Putamen (tissue), 1 donor: ENCODE measurements at places on chromosomes 16 and 17.

GRCh38 chr16:60684002-60684401 lies 1352.2 kb downstream of the CDH8 start:
- DNase-seq: no peak

DNA sequence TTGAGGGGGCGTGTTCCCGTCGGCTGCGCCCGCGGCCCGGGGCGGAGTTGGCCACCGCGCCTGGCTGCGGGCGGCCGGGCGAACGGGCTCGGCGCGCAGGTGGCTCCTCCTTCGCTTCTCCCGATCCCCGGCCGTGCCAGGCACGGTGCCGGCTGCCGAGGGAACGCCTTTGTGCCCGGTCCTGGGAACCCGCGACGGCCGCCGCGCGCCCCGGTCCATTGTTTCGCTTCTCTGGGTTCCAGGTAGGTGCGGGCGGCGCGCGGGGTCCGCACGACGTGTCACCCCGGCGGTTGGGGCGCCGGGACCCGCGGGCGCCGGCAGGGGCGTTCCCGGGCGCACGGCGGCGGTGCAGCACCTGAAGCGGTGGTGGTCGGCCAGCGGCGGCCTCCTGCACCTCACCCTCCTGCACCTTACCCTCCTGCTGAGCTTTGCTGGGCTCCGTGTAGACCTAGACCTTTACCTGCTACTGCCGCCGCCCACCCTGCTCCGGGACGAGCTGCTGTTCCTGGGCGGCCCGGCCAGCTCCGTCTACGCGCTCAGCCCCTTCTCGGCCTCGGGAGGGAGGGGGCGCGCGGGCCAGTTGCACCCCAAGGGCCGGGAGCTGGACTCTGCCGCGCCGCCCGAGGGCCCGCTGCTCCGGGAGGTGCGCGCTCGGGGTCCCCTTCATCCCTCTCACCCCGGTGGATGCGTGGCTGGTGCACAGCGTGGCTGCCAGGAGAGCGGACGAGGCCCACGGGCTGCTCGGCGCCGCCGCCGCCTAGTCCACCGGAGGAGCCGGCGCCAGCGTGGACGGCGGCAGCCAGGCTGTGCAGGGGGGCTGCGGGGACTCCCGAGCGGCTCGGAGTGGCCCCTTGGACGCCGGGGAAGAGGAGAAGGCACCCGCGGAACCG lies 99.9 kb downstream of the EFCAB13 start:
- DNase-seq: no peak

GRCh38 chr17:51097708-51098446 lies 22.8 kb downstream of the SPAG9 start:
- DNase-seq: no peak

- DNase-seq: peak; percentile 88
Measured at GRCh38 chr17:46044286-46044928, 45.4 kb downstream of the STH start.

DNA sequence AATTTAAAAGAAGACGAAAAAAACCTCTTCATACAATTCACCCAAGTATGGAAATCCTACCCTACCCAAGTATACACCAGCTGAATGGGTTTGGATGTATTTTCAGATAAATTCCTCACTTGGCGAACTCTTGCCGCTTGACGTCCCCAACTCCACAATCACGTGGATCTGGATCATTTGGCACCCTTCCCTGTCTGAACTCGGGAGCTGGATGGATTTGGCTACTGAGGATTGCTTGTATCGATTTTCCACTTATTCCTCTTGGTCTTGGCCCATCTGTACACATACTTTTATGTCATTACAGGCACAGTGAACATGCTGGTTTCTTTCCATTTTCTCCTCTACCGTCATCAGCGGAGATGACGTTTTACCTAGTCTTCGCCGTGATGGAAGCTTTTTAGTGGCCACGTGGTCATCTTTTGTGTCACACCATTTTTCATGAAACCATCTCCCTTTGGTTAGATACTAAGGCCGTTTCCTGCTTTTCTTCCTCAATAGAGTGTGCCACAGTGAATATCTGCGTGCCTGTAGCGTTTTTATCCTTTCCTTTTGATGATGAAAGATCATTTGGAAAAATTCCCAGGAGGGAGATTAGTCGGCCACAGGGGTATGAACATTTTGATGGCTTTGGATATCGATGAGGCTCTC lies 47.1 kb downstream of the CMIP start:
- no peak for DNase-seq

DNA sequence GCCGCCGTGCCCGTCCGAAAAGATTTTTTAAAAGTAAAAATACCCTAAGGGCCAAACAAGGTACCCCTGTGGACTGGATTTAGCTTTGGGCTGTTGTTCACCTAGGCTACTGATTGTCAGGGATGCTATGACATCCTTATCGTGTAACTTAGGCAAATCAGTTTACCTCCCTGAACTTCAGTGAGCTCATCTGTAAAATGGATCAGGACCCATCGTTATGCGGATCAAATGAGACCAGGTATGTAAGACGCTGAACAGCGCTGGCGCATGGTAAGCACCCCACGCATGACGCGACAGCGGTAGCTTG lies 658 bp upstream of the ZNF771 start:
- no peak for DNase-seq

- no peak for DNase-seq
Measured at GRCh38 chr16:22093331-22093730, 990 bp downstream of the VWA3A start.

DNA sequence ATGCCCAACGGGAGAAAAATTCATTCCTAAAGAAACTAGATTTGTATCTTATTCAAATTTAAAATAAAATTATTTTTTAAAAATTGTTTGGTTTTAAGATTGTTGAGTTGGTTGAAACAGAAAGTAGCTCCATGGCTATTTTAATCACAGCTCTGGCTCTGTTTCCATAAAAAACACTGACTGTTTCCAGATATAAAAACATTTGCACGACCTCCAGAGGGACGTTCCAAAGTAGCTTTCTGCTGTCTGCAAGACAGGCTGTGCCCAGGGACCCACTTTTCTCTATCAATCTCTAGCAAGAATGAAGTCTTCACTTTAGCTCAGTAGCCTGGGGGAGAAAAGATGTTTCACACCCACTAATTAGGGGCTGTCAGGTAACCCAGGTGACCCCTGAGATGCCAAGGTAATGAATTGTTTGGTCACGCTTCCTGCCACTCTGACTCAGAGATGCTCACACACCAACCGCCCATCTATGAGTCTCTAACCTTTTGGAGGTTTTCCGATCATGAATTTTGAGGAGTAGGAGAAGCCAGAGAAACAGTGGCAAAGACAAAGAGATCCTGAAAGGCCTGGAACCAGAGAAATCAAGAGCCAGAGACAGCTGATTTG lies 220.1 kb upstream of the SOX9 start:
- DNase-seq: no peak

- no peak for DNase-seq
Measured at GRCh38 chr16:22306788-22307187, 9.6 kb downstream of the POLR3E start.

GRCh38 chr17:75843577-75844529 lies at the start of gene UNC13D:
UNC13D (minus strand) TSS chr17:75844404; CDS start chr17:75844337, 67 bp downstream.
- DNase-seq: no peak

GRCh38 chr17:32508926-32509325 lies 22.1 kb downstream of the CDK5R1 start:
- DNase-seq: no peak

- no peak for DNase-seq
Measured at GRCh38 chr17:2815781-2816185, 19.5 kb downstream of the RAP1GAP2 start.

DNA sequence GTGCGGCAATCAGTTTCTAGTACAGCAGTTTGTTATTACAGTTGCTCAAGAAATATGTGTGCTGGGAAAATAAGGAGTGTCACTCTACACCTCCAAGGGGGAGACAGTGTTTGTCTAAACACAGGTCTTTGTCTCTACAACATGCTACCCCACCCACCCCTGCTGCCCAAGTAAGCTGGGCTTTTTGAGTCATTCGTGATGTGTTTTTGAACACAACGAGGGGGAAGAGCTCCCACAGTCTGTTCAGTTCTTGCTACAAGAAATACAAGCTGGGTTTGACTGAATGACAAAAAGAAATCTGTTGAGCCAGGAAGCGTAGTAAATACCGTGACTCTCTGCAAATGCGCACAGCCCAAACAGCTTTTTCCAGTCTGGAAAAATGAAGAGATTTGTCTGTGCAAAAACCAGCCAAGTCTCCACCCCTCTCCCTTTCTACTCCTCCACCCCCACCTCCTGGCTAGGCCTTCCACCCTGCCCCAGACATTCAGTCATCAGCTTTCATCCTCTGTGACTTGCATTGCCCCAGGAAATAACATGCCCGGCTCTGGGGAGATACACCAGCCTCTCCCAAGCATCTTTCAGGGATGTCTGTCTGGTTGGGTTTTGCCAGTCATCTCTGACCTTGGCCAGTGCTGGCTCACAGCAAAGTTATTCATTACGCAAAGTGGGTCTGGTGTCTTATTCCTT lies 25.7 kb downstream of the CHD9 start:
- peak; percentile 42 for DNase-seq

- peak; percentile 56 for DNase-seq
Measured at GRCh38 chr16:11640987-11641817, 27.1 kb upstream of the SNN start.

DNA sequence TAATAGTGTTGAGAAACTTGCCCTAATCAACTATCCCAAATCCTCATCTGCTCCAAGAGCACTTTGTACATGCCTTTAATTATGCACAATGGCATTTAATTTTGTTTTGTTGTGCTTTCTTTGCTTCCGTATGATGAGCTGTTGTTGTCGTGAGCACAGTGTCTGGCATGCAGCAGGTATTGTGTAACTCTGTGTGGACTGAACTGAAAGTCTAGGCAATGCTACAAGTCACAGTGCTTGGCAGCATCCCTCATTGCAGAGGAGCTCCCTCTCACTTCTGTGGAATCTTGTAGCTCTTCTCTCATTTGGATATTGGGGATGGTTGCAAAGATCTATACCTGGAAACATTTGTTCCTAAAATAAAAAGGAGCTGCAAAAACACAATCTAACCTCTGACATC lies 502.2 kb upstream of the CA10 start:
- DNase-seq: no peak

- peak; percentile 61 for DNase-seq
Measured at GRCh38 chr16:49856672-49857330, 889 bp upstream of the ZNF423 start.

GRCh38 chr17:45088741-45089140 lies 27.6 kb downstream of the NMT1 start:
- no peak for DNase-seq

DNA sequence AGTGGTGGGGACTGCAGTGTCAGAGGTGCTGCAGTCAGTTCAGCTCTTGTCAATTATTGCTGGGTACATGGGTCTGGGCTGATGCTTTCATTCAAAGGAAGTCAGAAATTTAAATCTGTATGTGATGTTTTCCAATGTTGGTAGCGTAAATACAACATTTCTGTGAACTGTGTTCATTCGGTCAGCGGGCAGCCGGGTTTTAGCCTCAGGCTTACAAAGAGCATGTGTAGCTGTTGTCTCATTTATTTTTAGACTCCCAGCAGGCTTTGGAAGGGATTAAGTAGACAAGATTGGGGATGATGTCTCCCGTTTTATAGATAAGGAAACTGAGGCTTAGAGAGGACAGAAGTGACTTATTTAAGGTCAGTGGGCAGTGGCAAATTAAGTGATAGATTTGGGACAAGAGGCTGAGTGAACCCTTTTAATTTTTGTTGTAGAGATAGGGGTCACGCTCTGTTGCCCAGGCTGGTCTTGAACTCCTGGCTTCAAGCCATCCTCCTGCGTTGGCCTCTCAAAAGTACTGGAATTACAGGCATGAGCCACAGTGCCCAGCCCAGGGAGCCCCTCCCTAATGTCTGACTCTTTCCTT lies 8.1 kb downstream of the AQP8 start:
- DNase-seq: no peak

- DNase-seq: no peak
Measured at GRCh38 chr16:19574615-19575014, 19.1 kb downstream of the VPS35L start.

DNA sequence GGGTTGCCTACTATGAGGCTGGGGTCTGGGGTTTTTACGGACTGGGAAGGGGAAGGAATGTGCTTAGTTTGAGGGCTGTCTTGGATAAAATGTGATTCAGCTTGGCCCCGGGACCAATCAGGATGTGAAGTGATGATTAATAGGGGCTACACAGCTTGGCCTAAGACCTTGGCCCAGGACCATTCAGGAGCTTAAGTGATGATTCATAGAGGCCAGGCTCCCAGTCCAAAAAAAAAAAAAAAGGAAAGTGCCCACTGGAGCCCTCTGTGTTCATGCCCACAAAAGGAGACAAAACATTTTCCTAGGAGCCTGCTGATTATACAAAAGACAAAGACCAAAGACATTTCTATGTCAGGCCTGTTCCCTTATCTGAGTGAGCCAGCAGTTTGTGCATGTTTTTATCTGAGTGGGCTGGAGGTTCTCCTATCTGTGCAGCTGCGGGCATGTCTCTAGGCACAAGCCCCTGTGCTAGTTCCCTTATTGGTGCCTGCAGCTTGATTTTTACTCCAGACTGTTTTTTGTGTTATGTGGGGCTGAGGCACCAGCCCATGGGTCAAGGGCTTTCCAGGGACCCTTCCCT lies 898.2 kb upstream of the GOT2 start:
- DNase-seq: no peak

GRCh38 chr16:85847681-85848601 lies 48.4 kb downstream of the COX4I1 start:
- DNase-seq: no peak

DNA sequence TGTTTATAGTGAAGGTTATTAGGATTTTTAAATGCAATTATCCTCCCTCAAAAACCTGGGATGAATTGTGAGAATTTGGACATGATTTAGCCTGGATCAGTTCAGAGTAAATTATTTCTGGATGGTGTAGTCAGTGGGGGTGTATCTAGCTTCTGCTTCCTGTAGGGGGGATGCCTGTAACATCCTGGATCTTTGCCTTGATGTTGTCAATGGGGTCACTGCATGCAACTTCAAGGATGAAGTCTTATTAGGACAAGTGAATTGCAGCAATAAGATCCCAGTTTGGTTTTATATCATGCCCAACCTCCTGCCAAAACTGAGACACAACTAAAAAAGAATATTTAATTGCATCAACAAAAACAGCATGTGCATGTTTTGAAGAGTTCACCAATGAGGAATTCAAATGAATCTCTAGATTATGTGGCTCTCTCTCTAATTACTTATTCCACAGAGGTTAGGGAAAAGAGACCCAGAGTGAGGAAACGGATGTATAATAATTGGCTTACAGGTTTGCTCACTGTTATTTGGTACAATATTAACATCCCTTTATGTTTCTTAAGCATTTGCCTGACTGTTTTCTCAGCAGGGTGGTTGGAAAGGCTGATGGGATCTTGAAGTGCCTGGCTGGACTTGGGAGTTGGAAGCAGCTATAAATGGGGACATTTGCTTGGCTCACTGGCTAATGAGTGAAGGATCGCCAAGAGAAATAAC lies 159.8 kb downstream of the HS3ST3B1 start:
- no peak for DNase-seq

- no peak for DNase-seq
Measured at GRCh38 chr16:67154578-67155294, 3.9 kb upstream of the B3GNT9 start.

- no peak for DNase-seq
Measured at GRCh38 chr16:66379571-66379941, 13.1 kb downstream of the CDH5 start.

GRCh38 chr17:42088736-42089135 lies 9.5 kb downstream of the ZNF385C start:
- DNase-seq: no peak
